NCI-H1436 treated with DMSO at 0.1 percent for 48 hours (cell line): ENCODE measurements at places on chromosomes 7 and 10.

DNA sequence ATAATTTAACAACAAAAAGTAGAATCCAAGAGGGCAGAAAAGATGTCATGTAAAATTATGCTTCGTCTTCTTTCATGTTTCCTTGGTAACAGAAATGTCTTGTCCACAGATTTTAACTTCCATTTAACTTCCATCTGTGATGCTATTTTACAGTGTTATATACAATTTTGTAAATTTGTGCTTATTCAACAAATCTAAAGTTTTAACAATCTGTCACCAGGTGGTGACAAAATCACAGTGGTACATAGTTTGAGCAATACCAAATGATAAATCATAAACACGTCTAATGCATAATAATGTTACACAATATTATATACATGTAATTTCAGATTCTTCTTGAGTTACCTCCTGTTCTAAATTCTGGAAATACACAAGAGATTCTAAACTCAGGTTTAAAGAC, 784.4 kb upstream of the CELF2 start:
- no peak for DNase-seq

GRCh38 chr10:104128214-104128613, 6.2 kb downstream of the SFR1 start:
- no peak for DNase-seq

- no peak for DNase-seq
Measured at GRCh38 chr10:129294944-129295343, 172.1 kb upstream of the MGMT start.

GRCh38 chr10:62017491-62017870, 116.0 kb downstream of the ARID5B start:
- no peak for DNase-seq

GRCh38 chr7:149147072-149147751, at the start of gene ZNF398:
Gene ZNF398 (plus strand): TSS chr7:149147453. CDS start chr7:149147743, 290 bp downstream.
- no peak for DNase-seq

DNA sequence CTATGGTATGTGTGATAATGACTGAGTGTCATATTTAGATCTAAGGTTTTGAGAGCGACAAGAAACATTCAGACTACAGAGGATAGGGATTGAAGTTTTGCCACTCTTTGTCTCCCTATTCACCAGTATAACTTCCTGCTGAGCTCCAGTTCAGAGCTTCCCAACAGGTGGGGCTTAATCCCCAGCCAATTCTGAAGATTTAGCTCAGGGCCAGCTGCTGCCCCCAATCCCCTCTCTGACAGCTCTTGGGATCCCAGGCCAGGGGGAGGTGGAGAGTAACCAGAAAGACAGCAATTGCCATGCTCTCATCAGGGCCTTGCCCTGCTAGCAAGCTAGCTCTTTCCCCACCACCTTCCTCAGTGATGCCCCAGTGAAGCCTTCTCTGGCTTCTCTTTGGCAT, 57.8 kb downstream of the TRIL start:
- no peak for DNase-seq

DNA sequence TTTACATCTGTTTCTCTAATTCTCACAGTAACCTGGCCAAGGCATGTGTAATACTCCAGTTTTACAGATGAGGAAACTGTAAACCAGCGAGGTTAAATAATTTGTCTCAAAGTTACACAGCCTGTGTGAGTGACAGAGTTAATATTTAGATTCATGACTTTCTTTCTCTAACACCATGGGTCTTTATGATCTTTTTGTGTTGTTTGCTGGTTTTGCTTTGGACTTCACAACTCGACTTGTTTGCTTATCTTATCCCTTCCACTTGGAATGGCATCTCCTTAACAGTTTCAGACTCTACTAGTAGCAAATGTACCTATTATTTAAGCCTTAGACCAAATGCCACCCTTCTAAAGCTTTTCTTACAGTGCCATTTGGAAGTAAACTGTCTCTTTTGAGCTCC, 34.4 kb downstream of the MXI1 start:
- DNase-seq, result no peak

- no peak for DNase-seq
Measured at GRCh38 chr7:33286501-33286900, 157.1 kb downstream of the BBS9 start.

- DNase-seq, result no peak
Measured at GRCh38 chr10:36493516-36493880, 631.9 kb upstream of the ANKRD30A start.

DNA sequence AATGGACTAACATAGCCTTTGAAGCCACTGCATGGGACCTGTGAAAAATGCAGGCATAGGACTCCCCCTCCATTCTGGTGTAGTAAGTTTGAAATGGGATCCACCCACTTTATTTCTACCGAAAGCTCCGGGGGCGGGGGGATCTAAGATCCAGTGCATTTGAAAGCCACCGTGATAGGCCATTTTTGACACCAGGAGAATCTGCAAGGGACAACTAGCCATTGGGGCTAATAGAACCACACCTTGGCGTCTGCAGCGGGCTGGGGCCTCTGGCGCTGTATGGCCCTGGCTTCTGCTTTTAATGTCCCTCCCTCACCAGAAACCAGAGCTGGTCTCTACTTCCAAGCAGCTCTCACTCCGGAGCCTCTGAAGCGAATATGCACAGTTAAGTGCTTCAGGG, 60.1 kb upstream of the GPR26 start:
- no peak for DNase-seq

DNA sequence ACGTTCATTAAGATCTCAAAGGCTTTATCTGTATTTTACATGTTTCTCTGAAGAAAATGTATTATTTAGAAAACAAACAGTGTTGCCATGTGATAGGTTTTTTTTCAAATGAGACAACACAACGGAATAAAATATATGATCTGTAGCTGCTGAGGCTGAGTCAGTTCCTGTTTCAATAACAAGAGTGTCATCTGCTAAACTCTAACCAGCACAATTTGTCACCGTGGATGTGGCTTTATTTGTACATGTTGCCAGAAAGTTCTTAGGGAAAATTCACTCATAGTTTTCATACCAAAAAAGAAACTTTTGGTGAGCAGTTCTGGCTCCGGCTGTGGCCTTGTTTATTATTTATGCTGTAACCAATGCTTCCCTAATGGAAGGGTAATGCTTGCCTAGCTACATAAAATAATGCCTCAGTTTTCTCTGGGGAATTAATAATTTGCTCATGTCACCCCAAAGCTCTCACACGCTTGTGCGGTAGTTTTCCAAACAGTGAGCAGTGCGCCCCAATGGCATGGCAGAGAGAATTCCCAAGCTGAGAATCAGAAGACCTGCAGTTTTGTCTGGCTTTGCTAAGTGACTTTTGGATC, 20.3 kb upstream of the KLF6 start:
- no peak for DNase-seq

- no peak for DNase-seq
Measured at GRCh38 chr7:123079021-123079420, 83.5 kb upstream of the TAS2R16 start.

DNA sequence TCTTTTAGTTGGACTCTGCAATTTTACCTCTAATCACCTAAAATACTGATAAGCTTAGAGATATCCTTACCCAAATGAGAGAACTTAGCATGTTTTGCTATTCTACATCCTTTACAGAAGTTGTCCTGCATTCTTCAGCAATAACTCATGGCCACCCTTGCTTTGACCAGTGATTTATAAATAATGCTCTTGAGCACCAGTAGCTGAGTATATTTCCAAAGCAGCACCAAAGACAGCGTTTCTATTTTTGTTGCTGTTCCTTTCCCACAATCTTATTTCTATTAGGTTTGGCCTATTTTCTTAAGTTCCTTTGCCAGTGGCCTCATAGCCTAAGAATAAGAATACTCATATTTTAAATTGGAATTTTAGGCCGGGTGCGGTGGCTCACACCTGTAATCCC, 15.0 kb downstream of the ARPC1A start:
- no peak for DNase-seq

- DNase-seq, result no peak
Measured at GRCh38 chr10:59971915-59972314, 65.6 kb upstream of the CCDC6 start.

- DNase-seq, result peak; percentile 89
Measured at GRCh38 chr7:95897557-95898251, 125.3 kb downstream of the DYNC1I1 start.

DNA sequence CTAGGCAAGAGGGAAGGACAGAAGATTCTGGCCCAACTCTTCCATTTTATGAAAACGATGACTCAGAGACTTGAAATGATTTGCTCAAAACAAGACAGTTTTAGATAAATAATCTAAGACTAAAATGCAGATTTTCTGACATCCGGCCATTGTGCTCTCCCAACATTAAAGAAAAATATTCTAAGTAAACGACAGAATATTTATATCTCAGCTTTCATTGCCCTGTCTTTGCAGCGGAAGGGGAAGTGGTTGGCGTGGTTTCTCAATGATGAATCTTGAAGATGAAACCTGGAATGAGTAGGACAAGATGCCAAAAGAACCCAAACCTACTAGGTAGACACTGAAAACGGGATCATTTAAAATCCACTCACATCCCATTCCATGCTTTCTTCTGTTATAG, 28.9 kb upstream of the NPY start:
- no peak for DNase-seq

DNA sequence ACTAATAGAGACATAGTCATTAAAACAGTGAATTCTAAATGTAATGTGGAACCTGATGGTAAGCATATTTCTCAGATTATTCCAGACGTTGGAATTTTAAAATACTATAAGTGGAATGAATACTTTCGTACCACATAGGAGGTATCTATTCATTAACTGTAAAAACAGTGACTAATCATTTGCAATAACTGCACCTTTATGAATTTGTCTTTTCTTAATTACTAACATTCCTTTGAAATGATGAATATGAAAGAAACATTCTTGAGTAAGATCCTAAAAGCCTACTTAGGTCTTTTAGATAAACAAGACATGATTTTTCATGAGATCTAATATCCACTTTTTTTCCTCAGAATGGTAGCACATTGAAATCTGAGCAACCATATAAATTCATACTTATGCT, 549.0 kb upstream of the LRRN3 start:
- no peak for DNase-seq

GRCh38 chr10:112351146-112351545, 22.8 kb upstream of the ACSL5 start:
- DNase-seq, result no peak

- DNase-seq, result no peak
Measured at GRCh38 chr10:59008452-59008851, 168.0 kb upstream of the PHYHIPL start.

- DNase-seq, result no peak
Measured at GRCh38 chr7:116742641-116743040, 70.6 kb downstream of the MET start.

DNA sequence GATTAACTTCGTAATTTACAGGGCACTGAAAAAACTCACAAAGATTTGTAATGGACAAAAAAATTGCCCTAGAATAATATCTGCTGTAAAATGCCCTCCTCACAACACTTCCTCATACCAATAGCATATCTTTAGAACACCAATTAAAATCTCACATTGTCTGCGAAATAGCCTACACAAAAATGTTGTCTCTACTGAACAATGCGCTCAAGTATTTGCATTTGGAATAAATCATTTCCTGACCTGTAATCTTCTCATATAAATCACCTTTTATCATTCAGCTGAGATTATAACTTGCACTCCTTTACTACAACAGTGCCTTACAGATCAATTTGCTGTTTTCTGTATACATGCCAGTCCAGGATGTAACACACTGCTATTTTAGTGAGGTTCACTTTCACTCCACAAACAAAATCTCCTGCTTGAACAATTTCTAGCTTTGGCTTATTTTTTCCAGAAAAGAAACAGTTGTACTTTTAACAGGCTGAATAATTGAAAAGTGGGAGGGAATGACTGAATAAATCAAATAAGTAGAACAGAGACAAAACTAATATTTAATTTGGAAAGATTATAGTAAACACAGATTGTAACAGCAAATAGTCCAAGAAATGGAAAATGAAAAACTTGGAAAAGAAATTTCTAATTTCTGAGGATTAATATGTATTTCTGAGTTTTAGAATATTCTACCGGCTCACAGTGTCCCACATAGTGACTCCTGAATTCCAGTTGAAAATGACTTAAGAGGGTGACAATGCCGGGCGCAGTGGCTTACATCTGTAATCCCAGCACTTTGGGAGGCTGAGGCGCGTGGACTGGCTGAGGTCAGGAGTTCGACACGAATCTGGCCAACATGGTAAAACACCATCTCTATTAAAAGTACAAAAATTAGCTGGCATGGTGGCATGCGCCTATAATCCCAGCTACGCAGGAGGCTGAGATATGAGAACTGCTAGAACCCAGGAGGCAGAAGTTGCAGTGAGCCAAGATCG, 30.6 kb downstream of the JMJD1C start:
- no peak for DNase-seq

DNA sequence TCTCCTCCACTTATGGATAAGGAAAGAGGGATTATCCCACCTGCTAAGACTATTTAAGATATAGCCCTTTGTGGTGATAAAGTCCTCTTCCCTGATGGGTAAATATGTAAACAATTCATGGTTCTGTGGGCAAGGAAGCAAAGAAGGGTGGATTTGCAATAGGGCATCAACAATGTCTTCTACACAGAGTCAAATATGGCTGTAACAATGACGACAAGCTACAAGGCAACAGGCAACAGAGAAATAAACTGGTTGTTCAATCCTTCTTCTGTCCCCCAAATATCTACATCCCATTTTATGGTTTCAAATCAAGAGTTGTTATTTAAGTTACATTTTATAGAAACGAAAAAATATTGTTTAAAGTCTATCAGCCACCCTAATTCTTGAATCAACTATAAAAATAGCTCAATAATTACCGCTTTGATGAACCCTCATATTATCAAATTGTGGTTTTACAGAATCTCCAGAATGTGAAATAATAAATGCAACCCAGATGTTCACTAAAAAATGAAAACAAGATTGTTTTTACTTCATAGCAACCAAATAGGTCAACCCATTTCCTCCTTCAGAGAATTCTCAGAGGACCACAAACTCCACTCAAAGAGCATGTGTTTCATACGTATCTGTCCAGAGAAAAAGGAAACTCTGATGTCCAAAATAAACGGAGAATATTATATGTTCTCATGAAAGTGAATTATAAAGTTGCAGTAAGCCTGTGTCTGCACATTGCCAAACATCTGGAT, 13.8 kb downstream of the CYTH3 start:
- DNase-seq, result no peak

GRCh38 chr7:11923376-11923930, 91.5 kb upstream of the THSD7A start:
- no peak for DNase-seq

- no peak for DNase-seq
Measured at GRCh38 chr10:63114031-63114814, 18.9 kb upstream of the NRBF2 start.

DNA sequence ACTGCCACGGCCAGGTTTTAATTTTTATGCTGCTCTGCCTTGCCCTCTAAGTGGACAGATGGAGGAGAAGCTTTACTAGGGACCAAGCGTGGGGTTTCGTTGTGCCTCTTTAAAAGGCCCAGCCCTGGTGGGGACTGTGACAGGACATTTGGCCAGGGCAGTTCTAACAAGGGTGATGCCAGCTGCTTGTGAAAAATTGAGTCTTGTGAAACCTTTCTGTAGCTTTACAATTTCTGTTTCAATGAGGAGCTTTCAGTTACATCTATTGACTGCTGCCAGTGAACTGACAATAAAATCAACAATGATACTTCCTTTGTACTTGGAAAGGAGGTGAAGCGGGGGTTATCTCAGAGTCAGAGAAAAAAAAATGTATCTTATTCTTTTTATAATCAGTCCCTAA, 233.1 kb upstream of the CSTF2T start:
- DNase-seq, result no peak

GRCh38 chr10:117137911-117138642, at the start of gene VAX1:
Gene VAX1 (minus strand): TSS chr10:117138270. CDS start chr10:117138056, 214 bp downstream.
- no peak for DNase-seq

GRCh38 chr7:132349075-132349474, 227.2 kb downstream of the PLXNA4 start:
- DNase-seq, result no peak
